ENCODE measurements at places on chromosomes 3 and 15. TPM values are rescaled to one million over a fixed set of nuclear protein-coding genes. Genes with fewer than 3 reads are reported as not detected.

DNA sequence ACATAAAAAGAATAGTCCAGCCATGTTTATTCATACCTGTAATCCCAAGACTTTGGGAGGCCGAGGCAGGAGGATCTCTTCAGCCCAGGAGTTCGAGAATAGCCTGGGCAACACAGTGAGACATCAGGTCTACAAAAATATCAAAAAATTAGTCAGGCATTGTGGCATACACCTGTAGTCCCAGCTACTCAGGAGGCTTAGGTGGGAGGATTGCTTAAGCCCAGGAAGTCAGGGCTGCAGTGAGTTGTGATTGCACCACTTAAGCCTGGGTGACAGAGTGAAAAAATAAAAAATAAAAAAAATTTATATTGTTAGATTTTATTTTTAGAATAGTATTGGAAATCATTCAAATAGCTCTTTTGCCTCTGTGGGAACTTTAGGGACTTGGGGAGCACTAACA, 12.8 kb upstream of the TM4SF1 start:
- H3K36me3 ChIP-seq: no peaks in the 10 kb centered on the region
- no peak overlapping the region for H3K4me3 ChIP-seq
- peaks cover 11% of the 10 kb centered on the region for H3K4me1 ChIP-seq
- no peak overlapping the region for H3K27ac ChIP-seq

GRCh38 chr3:67686069-67686468, 31.7 kb upstream of the SUCLG2 start:
- no peak for DNase-seq
- H3K4me1 ChIP-seq: no peaks in the 10 kb centered on the region
- no peaks in the 10 kb centered on the region for H3K27me3 ChIP-seq
- no peak overlapping the region for H3K27ac ChIP-seq

- H3K4me3 ChIP-seq: no peak overlapping the region
- no peaks in the 10 kb centered on the region for H3K4me1 ChIP-seq
- no peaks in the 10 kb centered on the region for H3K27me3 ChIP-seq
- no peaks in the 10 kb centered on the region for H3K36me3 ChIP-seq
- DNase-seq: peak; percentile 42
Measured at GRCh38 chr3:42572278-42572677, 9.5 kb downstream of the SEC22C start.

DNA sequence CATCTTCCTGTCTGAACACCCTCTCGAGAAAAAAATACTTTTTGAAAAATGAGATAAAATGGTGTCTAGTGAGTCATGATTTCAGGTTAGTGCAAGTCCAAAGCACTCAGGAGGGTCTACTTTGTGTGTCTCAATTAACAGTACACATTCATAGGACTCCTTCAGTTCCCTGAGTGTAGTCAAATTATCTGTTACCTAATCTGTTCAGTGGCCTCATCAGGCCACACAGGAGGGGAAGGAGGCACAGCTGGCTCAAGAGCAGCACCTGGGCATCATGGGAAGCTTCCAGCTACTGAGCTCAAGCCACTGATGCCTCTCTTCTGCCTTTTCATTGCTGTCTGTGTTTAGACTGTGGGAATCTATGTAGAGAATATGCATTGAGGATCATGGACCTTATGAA, 341.4 kb upstream of the SGO1 start:
- no peak for DNase-seq
- H3K36me3 ChIP-seq: no peaks in the 10 kb centered on the region
- no peak overlapping the region for H3K4me3 ChIP-seq
- H3K27me3 ChIP-seq: no peaks in the 10 kb centered on the region

DNA sequence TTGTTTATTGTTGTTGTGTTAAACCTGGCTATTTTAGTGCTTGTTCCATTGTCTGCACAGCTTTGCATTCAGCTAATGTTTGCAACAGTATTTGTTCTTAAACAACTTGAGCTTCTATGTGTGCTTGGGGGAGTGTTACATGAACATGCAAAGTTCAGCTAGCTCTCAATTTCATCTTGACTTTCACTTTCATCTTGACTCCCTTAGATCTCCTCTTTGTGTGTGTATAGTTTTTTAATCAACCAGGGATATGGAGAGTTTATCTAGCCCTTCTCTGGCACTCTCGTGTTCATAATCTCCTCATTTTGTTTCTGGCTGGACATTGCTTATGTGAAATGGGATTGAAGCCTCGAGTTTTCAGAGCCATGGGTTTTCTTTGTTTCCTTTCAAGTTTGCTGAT, 212.4 kb upstream of the ZBTB20 start:
- H3K4me1 ChIP-seq: peaks cover 5% of the 10 kb centered on the region
- no peak overlapping the region for H3K27ac ChIP-seq
- no peaks in the 10 kb centered on the region for H3K27me3 ChIP-seq
- H3K36me3 ChIP-seq: no peaks in the 10 kb centered on the region
- no peak for DNase-seq

DNA sequence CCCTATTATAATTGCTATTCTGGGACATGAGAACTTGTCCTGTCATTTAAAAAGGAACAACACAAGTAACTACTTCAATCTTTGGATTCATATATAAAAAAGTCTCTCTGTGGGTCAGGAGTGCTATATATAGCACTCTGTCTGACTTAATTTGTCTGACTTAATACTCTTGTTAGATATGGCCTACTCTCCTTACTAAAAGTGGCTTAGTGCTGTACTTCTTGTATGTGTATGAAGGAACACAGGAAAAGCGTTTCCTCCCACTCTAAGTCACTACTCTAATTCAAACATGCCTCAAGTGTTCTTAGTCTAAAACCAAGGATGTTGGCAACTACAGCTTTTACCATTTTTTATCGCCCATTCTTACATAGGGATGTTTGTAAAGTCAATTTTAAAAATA, 255.2 kb upstream of the ROBO1 start:
- no peaks in the 10 kb centered on the region for H3K36me3 ChIP-seq
- no peaks in the 10 kb centered on the region for H3K27me3 ChIP-seq
- H3K4me3 ChIP-seq: no peak overlapping the region
- H3K4me1 ChIP-seq: no peaks in the 10 kb centered on the region
- no peak for DNase-seq
- no peak overlapping the region for H3K27ac ChIP-seq

GRCh38 chr15:68200016-68200861, 4.9 kb downstream of the CALML4 start:
- peak overlapping the region; percentile 64 for H3K27ac ChIP-seq
- H3K36me3 ChIP-seq: no peaks in the 10 kb centered on the region
- H3K27me3 ChIP-seq: no peaks in the 10 kb centered on the region
- H3K4me3 ChIP-seq: no peak overlapping the region
- DNase-seq: peak; percentile 52

DNA sequence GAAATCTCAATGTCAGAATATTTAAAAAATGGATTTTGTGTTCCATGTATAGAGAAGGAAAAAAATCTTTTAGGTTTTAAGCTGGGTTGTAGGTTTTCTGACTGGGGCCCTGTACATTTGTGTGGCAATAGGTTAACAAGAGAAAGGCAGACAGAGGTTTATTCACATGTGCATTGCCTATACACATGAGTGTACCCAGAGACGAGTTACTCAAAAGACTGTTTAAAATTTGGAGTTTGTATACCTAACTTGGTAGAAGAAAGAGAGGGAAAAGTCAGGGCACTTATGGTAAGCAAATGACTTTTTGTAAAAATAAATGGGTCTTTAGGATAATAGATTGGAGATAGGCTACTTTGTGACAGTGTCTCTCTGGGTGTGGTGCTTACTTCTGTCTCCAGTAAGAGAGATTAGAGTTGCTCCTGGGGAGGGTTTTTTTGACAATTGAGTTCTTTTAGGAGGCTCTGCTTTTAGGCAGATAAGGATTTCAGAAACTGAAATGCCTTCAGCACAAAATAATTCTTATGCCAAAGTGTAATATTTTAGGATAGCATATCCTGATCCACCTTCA, 225.2 kb downstream of the TCF12 start:
- H3K4me1 ChIP-seq: peaks cover 4% of the 10 kb centered on the region
- no peak overlapping the region for H3K27ac ChIP-seq
- no peaks in the 10 kb centered on the region for H3K27me3 ChIP-seq
- H3K4me3 ChIP-seq: no peak overlapping the region
- no peaks in the 10 kb centered on the region for H3K36me3 ChIP-seq

DNA sequence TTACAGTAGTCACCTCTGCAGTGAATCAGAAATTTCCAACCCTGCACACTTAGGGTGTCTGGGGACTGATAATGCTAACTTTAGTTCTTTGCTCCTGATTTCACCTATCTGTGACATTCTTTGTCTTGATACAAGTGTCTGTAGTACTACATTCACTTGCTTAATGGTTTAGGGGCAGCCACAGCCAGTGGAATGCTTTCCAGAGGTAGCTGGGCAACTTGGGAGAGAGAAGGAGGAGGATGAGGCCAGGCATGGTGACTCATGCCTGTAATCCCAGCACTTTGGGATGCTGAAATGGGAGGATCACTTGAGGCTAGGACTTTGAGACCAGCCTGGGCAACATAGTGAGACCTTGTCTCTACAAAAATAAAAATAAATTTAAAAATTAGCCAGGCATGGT, 8.5 kb downstream of the BAHD1 start:
- H3K27me3 ChIP-seq: no peaks in the 10 kb centered on the region
- H3K36me3 ChIP-seq: no peaks in the 10 kb centered on the region
- no peak for DNase-seq
- no peak overlapping the region for H3K27ac ChIP-seq
- H3K4me3 ChIP-seq: no peak overlapping the region
- peaks cover 10% of the 10 kb centered on the region for H3K4me1 ChIP-seq

GRCh38 chr15:71716990-71717389, 93.4 kb upstream of the NR2E3 start:
- no peaks in the 10 kb centered on the region for H3K4me1 ChIP-seq
- H3K27ac ChIP-seq: no peak overlapping the region
- no peaks in the 10 kb centered on the region for H3K36me3 ChIP-seq
- H3K4me3 ChIP-seq: no peak overlapping the region
- no peak for DNase-seq

DNA sequence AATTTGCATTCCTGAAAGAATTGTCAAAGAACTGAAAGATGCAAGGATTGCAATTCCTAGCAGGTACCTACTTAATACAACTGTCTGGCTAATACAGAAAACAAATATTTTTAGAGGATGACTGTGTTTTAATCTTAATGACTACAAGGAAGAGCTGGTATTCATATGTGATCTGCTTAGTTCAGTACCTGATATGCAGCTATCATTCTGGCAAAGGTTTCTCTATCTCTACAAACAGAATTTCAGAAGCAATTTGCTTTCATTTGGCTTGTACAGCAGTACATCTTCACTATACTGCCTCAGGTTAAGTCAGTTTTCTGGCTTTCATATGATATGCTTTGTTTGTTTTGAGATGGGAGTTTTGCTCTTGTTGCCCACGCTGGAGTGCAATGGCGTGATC, 51.3 kb downstream of the TBL1XR1 start:
- H3K36me3 ChIP-seq: no peaks in the 10 kb centered on the region
- no peak overlapping the region for H3K4me3 ChIP-seq
- no peaks in the 10 kb centered on the region for H3K4me1 ChIP-seq
- no peak for DNase-seq

DNA sequence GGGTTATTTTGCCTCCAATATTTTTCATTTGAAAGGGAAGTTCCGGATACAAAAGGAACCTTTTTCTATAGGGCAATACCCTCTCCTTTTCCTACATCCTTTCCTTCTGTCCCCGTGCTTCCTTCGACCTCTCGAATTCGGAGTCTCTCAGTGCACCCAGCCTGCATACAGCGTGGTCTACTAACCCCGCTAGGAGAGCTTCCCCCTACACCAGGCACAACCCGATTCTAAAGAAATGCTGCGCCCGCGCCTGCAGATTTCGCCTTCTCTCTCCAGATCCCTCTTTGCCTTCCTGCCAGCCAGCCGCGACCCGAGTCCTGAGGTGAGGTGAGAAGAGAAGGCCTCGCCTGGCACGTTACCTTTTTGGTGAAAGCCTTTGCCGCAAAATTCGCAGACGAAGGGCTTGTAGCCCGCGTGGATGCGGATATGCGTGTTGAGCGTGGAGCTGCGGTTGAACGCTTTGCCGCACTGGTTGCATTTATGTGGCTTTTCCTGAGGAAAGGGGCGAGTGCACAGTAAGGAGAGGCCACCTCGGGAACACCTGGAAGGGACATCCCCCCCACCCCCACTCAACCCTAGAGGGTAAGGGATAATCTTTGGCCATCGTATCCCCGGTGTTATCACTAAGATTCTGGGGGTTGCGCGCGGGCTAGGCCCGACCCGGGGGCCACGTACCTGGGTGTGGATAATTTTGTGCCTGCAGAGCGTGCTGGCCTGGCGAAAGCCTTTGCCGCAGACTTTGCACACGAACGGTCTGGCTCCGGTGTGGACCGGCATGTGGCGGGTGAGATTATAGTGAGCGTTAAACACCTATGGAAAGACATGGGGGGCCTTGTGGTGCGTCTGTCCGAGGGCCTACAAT, 2.3 kb downstream of the FEZF2 start:
- no peaks in the 10 kb centered on the region for H3K27me3 ChIP-seq
- no peak for DNase-seq
- no peak overlapping the region for H3K27ac ChIP-seq
- no peaks in the 10 kb centered on the region for H3K36me3 ChIP-seq
- no peak overlapping the region for H3K4me3 ChIP-seq

- H3K4me3 ChIP-seq: no peak overlapping the region
- H3K27ac ChIP-seq: no peak overlapping the region
- H3K36me3 ChIP-seq: no peaks in the 10 kb centered on the region
- no peaks in the 10 kb centered on the region for H3K27me3 ChIP-seq
- H3K4me1 ChIP-seq: no peaks in the 10 kb centered on the region
- DNase-seq: no peak
Measured at GRCh38 chr3:86175593-86176444, 815.1 kb downstream of the VGLL3 start.

GRCh38 chr15:98684995-98685525, 36.7 kb downstream of the IGF1R start:
- no peak for DNase-seq
- peaks cover 20% of the 10 kb centered on the region for H3K4me1 ChIP-seq
- no peaks in the 10 kb centered on the region for H3K27me3 ChIP-seq
- H3K27ac ChIP-seq: no peak overlapping the region

GRCh38 chr15:75736256-75736655, 23.6 kb upstream of the CSPG4 start:
- DNase-seq: no peak
- peak overlapping the region; percentile 77 for H3K27ac ChIP-seq
- no peak overlapping the region for H3K4me3 ChIP-seq
- H3K36me3 ChIP-seq: no peaks in the 10 kb centered on the region
- no peaks in the 10 kb centered on the region for H3K27me3 ChIP-seq
- H3K4me1 ChIP-seq: peaks cover 54% of the 10 kb centered on the region

- no peaks in the 10 kb centered on the region for H3K36me3 ChIP-seq
- no peak overlapping the region for H3K4me3 ChIP-seq
Measured at GRCh38 chr3:134364936-134365765, 9.1 kb downstream of the AMOTL2 start.

DNA sequence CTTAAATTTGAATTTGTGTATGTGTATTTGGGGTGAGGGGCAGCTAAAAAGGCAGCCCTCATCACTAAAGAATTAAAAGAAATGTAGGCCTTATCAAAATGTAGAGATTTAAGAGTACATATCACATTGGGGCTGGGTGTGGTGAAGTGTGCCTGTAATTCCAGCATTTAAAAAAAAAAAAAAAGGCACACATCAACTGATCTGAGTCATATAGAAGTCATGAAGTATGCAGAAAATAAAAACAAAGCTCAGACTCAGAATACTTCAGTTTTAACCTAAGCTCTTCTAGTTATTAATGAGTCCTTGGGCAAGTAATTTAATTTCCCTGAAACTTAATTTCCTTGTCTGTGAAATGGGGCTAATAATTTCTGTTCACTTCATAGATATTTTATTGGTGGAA, 31.6 kb downstream of the SLC24A1 start:
- no peaks in the 10 kb centered on the region for H3K4me1 ChIP-seq
- no peak overlapping the region for H3K4me3 ChIP-seq
- no peak for DNase-seq
- no peaks in the 10 kb centered on the region for H3K27me3 ChIP-seq

Gene VWA5B2
- total RNA-seq: 13.8 TPM

Gene ZNF774
- 8.7 TPM for total RNA-seq

Gene SLC28A2
- 0.81 TPM for total RNA-seq

Gene MORC1
- 16.0 TPM for total RNA-seq

Gene PYGO1
- 8.5 TPM for total RNA-seq
